Activated naive CD8-positive, alpha-beta T cell treated with anti-CD3 and anti-CD28 coated beads, Interleukin-2, amount 50 U/mL, for 24 hours (primary cell): ENCODE measurements at places on chromosomes 12 and 14.

DNA sequence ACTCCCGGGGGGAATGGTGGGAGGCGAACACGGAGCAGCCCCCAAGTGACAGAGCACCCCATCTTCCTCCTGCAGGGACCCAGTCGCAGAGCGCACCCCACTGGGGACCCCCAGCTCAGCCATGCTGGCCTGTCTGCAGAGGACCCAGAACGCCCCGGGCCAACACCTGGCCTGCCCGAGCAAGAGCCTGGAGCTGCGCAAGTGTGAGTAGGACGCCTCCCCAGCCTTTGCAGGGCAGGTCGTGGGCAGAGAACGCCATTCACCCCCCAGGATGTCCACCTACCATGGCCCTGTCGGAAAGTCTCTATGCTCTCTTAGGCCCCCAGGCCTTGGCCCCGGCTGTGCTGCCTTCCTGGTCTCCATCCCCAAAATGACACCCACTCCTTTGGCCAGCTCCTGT lies 30.4 kb downstream of the FAM222A start:
- DNase-seq, result no peak

DNA sequence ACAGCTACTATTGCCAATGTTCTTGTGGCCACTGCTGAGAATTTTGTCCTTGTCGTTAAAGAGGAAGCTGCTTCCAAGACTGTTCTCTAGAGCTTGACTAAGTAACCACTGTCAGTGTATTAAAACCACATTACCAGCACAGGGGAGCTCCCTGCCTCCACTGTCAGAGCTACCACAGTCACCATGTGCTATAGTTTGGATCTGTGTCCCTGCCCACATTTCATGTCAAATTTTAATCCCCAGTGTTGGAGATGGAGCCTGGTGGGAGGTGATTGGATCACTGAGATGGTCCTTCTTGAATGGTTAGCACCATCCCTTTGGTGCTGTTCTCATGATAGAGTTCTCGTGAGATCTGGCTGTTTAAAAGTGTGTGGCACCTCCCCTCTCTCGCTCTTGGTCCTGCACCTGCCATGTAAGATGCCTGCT lies 23.2 kb upstream of the RAP1B start:
- DNase-seq, result peak; percentile 44

GRCh38 chr12:4246116-4246515 lies 27.4 kb upstream of the CCND2 start:
- DNase-seq, result no peak

DNA sequence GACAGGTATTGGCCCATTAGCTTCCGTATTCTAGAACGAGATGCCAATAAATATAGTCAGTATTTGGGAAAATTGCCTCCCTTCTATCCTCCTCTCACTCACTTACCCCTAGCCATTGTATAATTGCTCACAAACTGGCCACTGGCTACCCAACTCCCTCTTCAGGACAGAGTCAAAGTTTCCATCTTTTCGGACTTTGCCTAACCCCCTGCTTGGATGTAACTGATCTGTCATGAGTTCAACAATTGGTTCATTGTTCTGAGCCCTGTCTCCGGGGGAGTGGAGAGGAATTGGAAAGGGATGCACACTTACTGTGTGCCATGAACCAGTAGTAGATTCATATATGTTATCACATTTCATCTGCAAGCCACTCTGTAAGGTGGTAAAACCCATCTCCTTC lies 12.2 kb downstream of the MYRFL start:
- no peak for DNase-seq

DNA sequence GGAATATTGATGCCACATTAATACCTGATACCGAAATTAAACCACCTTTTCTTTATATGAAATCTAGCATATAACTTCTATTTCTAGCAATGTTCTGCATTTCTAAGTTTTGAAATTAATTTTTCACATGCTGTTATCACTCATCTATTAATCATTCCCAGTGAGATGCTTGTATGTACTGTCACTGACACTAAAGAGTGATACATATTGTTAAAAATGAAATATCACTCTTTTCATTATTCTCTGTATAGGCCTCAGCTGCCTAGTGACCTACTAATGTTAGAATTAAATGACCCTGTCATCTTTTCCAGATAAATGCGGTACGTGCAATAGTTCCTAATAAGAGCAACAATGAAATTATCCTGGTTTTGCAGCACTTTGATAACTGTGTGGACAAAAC lies 49.7 kb upstream of the KCNH3 start:
- DNase-seq, result no peak

DNA sequence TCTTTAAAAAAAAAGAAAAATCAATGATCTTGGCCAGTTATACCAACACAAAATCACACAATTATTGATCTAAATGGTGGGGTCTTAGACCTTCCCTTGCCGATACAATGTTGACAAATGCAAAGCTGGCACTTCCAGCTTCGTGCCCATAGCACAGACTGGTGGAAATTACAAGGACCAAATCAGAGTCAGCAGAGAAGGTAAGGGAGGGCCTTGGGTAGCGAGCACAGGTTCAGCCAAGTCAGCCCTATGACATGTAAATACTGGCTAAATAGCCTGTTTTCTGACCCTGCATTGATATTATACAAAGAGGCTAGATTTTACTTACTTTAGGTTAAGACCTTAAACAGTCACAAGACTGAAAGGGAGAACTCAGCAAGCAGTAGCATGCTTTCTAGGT lies 30.3 kb upstream of the WDR89 start:
- DNase-seq, result no peak

DNA sequence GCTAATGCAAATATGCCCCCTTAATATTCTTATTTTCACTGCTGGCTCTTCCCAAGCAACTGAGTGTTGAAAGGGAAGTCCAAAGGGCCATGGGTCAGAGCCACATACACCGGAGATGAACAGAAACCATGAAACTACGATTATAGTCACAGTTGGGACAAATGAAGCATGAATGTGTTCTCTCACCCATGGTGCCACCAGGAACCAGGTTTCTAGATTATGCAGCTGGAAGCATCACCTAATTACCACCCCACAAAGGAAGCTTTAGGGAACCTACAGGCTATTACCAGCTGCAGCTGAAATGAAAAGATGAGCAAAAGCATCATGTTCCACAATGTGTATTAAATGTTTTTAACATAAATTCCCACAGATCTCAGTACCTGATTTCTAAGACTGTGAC lies 15.4 kb downstream of the TMTC1 start:
- no peak for DNase-seq

DNA sequence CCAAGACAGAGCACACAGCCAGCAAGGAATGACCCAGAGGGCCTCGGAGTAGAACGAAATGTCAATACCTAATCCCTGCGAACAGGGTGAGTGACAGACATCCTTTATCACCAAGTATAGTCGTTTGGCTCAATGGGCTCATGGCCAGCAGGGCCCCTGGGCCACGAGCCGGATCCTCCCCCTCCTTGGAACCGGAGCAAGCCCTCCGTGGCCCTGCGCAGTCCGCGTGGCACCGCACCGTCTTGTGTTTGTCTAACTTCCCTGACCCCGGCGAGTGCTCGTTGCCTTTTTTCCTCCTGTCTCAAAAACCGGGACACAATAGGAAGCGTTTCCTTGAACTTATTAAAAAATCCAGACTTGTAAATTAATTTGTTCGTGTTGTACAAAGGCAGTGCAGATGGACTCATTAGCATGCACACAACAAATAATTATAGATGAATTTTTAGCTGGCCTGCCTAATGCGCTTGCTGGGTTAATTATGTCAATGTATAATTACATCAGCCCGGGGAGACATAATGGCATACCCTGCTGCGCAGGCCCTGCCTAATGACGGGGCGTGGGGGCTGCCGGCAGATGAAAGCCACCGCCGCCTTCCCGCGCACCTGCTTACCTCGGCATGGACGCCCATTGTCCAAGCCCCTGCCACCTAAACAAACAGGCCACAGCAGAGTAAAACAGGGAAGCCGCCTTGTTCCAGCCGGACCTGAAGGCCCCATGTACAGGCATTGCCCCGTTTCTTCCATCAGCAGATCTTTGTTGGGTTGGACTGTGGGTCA lies 81.6 kb downstream of the PHETA1 start:
- DNase-seq, result no peak

DNA sequence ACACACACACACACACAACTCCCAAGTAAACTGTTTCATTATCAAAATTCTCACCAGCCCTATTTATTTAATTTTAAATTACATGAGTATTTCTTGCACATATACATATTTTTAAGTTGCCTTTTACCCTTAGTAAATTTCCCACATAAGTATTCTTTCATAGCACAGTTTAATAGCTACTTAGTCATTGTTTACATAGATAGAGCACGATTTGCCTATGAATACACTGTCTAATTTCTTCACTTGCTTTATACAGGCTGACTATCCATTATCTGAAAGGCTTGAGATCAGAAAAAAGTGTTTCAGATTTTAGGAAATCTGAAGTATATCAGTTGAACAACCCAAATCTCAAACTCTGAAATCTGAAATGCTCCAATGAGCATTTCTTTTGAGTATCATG lies 30.9 kb downstream of the NIN start:
- no peak for DNase-seq

DNA sequence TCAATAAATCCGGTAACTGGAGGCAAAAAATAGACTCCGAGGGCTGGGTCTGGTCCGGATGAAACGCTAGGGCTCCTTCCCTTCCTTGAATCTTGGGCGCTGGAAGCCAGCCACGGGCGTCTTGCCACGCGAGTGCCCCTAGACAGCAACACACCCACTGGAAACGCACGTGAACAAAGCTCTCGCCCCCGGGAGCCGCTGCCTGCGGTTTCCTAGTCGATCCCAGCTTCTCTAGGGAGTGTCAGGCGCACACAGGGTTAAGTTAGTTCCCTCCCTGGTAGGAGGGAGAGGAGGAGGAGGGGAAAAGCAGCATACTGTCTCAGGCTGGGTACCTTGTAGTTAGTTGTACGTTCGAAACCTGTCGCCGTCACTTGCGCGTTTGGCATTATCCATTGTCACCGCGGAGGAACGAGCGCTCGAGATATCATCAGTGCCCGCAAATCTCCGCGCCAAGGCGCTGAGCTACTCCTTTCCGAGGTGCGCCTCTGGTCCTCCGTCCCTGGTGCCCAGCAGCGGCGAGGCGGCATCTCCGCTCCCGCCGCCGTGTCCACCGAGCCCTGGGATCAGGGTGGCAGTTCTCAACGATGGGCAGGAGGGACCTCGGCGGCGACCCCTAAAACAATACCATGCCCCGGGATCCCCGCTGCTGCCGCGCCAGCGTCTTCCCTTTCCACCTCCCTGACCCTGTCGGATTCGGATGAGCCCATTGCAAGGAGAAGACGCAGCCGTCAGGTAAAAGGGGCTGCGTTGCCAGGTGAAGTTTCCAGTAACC lies at the start of gene FLRT2:
TSS of gene FLRT2 (plus strand) at position 342 of the 772 bp plus-strand sequence. CDS start 91,371 bp downstream, outside the sequence.
- DNase-seq, result no peak

- no peak for DNase-seq
Measured at GRCh38 chr12:116774020-116774419, 35.9 kb downstream of the RNFT2 start.

DNA sequence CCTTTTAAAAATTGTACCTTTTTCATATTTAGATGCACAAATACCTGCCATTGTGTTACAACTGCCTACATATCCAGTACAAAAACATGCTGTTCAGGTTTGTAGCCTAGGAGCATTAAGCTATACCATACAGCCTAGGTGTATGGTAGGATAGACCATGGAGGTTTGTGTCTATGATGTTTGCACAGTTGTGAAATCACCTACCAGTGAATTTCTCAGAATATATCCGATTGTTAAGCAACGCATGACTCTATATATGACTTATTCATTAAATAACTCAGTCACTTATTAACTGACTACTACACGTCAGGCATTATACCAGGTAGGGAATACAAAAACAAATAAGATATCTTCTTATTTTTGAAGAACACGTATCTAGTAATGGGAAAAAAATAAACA lies 26.2 kb upstream of the ETNK1 start:
- DNase-seq, result no peak

DNA sequence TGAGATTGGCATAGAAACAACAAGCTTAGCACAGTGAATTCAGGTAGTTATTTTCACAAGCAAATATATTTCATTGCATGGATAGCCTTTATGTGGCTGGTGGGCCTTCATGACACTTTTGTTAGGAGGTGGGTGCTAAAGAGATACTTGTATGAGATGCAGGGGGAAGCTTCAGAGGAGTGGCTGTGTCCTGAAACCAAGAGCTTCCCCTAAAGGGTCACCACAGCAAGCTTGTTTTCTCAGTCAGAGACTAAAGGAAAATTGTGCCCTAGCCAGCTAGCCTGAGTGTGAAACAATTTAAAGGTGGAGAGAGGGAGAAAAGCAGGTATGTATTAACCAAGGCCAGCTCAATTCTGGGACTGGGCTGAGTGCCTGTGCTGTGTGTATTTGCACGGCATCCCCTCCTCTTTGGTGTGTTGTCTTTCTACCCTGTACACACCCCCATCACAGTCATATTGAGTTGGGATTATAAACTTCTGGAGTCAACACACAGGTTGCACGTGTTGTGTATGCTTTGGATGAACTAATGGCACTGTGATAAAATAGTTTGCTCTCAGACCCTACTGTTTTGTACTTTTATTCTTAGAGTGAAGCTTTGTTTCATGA lies 79.2 kb downstream of the RASSF8 start:
- no peak for DNase-seq

- DNase-seq, result no peak
Measured at GRCh38 chr14:95340201-95340697, 20.5 kb upstream of the CLMN start.

GRCh38 chr14:65304963-65305362 lies 107.6 kb upstream of the FUT8 start:
- peak; percentile 55 for DNase-seq

DNA sequence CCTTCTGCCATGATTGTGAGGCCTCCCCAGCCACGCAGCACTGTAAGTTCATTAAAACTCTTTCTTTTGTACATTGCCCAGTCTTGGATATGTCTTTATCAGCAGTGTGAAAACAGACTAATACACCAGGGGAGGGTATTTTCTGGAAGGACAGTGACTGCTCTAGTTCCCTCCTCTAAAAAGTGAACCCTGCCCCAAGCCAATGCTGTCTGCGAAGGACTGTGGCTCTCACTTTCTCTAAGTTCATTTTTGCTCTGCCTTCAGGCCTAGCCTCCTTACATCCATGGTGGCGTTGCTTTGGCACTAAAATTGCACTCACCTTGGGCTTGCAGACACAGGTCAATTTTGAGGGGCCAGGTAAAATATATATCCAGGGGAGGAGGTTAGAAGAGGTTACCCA lies 323.0 kb downstream of the VRK1 start:
- no peak for DNase-seq

DNA sequence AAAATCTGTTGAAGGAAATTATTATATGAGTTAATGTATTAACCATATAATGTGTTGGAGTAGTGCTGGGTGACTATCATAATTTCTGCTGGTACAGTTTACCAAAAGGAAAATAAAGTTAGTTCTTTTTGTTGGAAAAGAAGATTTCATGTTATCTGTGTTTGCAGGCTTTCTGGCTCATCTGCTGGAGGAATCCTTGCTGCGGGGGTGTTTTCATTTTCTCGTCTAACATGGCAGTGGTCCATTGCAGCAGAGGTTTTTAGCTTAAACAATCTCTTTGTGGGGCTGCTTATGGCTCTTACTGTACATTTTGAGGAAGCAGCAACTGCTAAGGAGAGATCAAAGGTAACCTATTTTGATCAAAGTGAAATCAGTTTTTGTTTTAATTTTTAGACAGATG lies 24.1 kb downstream of the TMEM260 start:
- DNase-seq, result no peak

GRCh38 chr14:102323102-102323501 lies 3.6 kb downstream of the ZNF839 start:
- DNase-seq, result no peak
